Ammon's horn (tissue), 1 donor: ENCODE measurements at places on chromosomes 3 and 15.

- DNase-seq: peak; percentile 52
Measured at GRCh38 chr3:124584552-124585391, 145.5 kb upstream of the UMPS start.

- DNase-seq: no peak
Measured at GRCh38 chr3:138942861-138943623, 3.9 kb downstream of the FOXL2 start.

DNA sequence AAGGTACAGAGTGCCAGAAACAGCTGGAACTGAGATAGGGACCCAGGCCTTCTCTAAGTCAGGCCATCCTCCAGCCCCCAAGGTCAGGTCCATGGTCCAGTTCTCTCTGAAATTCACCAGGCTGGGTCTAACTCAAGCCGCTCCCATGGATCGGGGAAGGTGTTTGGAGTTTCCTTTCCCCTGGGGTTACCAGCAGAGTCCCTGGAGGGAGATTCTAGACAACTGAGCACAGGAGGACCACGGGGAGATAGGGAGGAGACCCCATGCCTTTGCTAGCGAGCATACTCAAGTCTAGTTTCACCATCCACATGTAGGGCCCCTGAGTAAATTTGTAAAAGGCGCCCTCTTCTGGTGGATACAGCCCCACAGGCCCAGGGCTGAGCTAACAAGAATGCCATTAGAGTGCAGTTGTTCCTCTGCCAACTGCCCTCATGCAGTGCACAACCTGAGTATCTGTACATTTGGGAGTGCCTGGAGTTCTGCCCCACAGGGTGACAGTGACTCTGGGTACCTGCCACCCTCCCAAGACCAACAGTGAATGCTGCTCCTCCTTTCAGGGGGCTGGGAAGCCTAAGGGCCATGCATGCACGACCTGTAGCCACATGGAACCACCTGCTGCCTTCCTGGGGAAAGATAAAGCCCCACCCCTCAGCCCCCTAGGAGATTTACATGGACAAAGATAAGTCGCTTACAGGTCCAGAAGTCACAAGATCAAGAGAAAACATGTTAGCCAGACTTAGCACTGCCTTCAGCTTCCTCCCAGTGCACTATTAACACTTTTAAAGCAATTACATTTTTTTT lies 89.0 kb downstream of the IQSEC1 start:
- DNase-seq: peak; percentile 81

- no peak for DNase-seq
Measured at GRCh38 chr3:195869413-195870001, 38.8 kb downstream of the TNK2 start.

- no peak for DNase-seq
Measured at GRCh38 chr3:109268181-109268580, 48.1 kb downstream of the DPPA2 start.

DNA sequence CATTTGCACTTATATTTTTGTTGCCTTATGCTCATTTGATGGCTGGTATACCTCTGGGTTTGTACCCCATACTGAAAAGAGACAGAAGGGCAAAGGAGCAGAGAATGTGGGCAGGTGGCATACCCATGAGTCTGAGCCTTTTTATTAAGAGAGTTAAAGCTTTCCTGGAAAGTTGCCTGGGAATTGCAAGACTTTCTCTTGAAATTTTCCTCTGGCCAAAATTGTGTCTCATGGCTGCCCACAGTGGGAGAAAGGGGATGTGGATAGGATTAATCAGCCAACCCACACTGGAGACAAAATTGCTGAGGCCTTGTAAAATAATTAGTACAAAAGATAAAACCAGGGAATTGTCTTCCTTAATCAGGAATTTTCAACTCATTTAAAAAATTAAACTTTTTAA lies 8.2 kb upstream of the NMD3 start:
- peak; percentile 23 for DNase-seq

- no peak for DNase-seq
Measured at GRCh38 chr15:40855706-40856234, 11.9 kb downstream of the SPINT1 start.

- DNase-seq: peak; percentile 24
Measured at GRCh38 chr15:50109076-50109987, 9.7 kb downstream of the ATP8B4 start.

DNA sequence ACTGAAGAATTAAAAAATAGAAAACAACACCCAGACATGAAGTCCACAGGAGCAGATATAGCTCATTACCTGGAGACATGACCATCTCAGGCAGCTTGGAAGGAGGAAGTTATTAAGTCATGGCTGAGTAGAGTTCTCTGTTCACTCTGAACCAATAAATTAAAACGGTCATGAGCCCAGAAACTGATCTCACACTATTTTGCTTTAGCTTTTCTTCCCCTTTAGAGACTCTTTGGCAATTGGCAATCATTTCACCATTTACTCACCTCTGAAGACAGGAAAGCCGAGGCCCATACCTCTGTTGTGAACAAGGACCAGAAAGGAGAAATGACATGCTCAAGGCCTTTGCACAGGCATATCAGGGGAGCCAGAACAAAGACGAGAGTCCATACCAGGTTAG lies 26.6 kb downstream of the CLDN18 start:
- no peak for DNase-seq

GRCh38 chr3:127630811-127631714 lies 2.1 kb downstream of the PODXL2 start:
- no peak for DNase-seq

DNA sequence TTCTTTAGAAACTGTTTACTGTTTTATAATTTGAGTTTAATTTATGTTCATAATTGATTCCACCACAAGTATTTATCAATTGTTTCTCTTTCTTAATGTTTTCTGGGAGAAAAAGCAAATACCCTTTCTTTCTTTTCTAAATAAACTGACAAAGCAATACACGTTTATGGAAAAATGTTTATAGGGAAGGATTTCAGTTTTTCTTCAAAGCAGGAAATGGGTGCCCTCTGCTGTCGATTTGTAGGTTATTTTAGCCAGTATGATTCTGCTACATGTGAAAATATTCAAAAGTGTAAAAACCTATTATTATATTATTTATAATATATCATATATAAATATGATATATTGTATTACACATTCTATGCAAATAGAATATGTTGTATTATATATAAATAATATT lies 921.0 kb upstream of the ROBO1 start:
- peak; percentile 28 for DNase-seq

GRCh38 chr3:31449318-31449717 lies 83.4 kb upstream of the STT3B start:
- no peak for DNase-seq

DNA sequence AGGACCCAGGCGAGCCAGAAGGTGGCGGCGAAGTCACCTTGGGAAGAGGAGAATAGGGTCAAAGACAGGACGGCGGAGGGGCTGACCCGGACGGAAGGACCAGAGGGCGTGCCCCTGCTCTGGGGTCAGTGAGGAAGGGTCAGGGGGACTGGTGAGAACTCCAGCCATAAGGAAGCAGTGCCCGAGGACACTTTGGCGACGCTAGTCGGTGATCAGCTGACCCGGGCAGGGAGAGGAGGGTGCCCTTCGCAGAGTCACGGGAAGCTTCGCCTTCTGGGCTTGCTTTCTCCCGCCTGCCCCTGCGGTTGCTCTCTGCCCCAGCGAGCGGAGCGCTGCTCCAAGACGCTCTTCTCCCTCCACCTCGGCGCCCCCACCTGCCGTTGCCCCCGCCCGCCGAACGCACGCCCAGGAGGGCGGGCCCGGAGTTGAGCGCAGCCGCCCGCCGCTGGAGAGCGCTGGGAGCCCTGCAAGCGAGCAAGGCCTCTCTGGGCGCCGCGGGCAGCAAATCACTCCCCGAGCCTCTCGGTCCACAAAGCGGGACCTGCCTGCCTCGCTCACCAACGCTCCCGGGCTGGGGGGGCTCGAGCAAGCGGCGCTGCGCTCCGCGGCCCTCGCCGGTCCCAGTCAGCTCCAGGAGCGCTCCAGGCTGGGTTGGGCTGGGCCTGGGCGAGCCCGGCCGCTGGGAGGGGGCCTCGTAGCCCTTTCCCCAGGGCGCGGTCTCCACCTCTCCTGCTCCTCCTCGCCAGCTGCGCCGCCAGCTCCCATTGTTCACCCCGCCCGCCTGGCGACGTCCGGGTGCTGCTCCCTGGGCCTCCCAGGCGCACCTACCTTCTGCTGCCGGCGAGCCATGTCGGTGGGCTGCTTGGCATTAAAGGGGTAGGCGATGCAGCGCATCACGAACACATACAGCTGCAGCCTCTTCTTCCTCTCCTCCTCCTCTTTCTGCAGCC lies 1.2 kb downstream of the CADPS start:
- DNase-seq: peak; percentile 66

DNA sequence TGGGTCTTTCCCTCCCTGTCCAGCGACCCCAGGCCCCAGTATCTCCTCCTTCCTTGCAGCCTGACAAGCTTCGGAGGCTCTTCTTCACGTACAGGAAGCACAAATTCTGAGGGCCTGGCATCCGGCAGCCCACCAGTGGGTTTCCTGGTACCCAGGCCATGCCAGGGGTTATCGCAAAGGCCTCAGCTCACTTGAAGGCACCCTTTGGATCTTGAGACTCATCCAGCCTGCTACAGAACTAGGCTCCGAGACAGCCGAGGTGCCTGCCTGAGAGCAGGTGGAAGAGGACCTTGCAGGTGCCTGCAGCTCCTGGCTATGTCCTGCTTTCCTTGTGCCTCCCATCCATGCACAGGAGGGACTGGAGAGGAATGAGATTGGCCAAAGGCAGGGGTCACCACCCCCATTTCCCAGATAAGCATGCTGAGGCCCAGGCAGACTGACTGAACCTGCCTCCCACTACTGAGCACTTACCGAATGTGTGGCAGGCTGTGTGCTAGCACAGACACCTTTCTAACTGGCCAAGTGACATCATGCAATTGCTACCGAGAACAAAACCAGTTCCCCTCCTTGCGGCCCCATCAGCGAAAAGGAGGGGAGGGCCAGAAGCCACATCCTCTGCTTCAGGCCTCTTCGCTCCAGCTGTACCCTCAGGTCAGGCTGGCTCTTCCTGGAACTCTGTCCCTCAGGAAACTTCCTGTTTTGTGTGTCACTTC lies 11.2 kb downstream of the SH2D7 start:
- no peak for DNase-seq

DNA sequence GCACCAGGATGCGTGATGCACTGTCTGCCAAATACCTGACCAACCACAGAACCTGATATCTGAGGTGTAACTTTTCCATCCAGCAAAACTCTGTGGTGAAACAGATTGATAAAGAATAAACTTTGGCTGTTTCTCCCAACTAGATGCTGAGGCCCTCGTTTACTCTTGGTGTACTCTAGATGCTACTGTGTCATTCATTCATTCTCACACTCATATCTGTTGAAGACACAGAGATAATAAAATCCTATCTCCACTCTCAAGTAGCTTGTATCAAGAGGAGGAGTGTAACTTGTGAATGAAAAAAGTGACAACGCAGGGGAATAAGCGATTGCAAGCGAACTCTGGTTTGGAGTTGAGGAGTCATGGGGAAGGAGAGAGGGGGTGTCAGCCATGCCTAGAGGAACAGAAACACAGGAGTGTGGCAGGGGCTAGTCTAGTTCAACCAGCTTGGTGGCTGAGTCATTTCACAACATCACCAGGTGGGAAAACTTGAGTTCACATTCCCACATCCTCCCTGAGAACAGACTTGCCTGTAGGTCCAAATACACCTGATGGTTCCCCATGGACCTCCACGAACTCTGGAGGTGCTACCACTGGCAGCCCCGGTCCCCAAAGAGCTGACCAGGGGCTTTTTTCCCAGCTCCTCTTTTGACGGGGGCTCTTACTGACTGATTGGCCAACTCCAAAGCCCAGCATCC lies 73.3 kb upstream of the SNRK start:
- no peak for DNase-seq

GRCh38 chr3:38143511-38143910 lies 5.0 kb downstream of the MYD88 start:
- no peak for DNase-seq

DNA sequence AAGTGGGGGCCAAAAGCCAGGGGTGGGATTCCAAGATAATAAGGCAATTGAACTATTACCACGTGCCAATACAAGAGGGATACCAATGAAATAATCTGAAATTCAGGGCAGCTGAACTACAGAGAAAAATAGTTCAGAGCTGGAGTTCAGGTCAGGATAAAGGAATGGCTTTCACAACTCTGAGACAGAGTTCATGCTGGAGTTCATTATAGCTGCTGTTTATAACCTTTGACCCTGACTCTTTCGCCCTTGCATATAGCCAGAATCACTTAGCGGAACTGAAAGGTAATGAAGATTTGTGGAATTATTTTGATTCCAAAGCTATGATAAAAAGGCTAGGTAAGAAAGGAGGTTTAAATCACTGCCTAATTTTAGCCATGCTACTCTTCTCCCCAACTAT lies 55.5 kb upstream of the LRRN1 start:
- no peak for DNase-seq

DNA sequence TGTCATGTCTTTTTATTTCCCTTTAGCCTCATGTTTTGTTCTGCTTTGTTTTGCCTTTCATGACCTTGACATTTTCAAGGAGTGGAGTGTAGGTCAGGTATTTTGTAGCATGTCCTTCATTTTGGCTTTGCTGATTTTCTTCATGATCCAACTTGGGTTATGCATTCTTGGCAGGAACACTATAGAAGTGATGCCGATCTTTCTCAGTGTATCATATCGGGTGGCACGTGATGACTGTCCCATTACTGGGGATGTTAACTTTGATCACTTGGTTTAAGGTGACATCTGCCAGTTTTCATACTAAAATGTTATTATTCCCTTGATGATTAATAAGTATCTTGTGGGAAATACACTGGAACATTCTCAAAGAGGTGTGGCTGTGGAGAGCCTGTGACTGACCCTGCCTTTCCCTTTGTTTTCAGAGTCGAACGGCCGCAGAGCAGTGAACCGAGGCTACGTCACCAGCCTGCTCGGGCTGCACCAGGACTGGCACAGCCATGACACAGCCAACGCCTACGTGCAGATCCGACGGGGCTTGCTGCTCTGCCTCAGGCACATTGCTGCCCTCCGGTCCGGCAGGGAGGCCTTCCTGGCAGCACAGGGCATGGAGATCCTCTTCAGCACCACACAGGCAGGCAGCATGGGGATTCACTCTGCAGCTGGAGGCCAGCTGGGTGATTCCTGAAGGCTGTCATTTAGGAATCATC lies 167.7 kb downstream of the AGBL1 start:
- DNase-seq: no peak

GRCh38 chr3:133368371-133369067 lies 31.3 kb upstream of the BFSP2 start:
- DNase-seq: no peak

DNA sequence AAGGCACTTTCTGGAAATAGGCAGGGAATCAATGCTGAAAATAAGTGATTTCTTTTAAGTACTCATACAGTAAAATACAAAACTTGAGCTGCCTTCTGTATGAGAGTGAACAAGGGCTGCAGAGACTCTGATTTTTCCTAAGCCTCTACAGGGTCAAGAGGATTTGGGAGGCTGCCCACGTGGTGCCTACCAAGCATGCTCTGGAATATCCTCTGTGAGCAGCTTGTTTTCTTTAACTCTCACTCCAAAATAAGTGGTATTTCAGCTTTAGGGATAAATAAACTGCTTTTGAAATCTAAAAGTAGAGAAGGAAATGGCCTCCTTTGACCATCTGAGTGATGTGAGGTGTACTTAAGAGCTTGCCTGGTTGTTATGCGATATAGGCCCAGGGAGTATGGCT lies 8.1 kb upstream of the SELENOK start:
- DNase-seq: no peak

- no peak for DNase-seq
Measured at GRCh38 chr3:114034787-114035545, 21.4 kb downstream of the CCDC191 start.
